ENCODE measurements at places on chromosomes 12 and 14.

GRCh38 chr12:6724409-6724797, 557 bp downstream of the COPS7A start:
- no peak for DNase-seq

- DNase-seq: no peak
Measured at GRCh38 chr12:53064613-53065436, 14.4 kb downstream of the SPRYD3 start.

- DNase-seq: no peak
Measured at GRCh38 chr12:41100572-41100971, 87.5 kb upstream of the PDZRN4 start.

- no peak for DNase-seq
Measured at GRCh38 chr12:16622338-16622737, 16.4 kb upstream of the LMO3 start.

- DNase-seq: no peak
Measured at GRCh38 chr14:71209888-71210287, 302.6 kb downstream of the PCNX1 start.

- no peak for DNase-seq
Measured at GRCh38 chr12:12070674-12071656, at the start of gene BCL2L14. TSS of gene BCL2L14 (plus strand) at chr12:12070939. CDS start at chr12:12079306, 8,367 bp downstream.

GRCh38 chr12:59121451-59121850, 201.1 kb upstream of the LRIG3 start:
- no peak for DNase-seq

- no peak for DNase-seq
Measured at GRCh38 chr12:108510836-108511235, 4.2 kb upstream of the FICD start.

GRCh38 chr12:44159216-44159615, 323.3 kb downstream of the TMEM117 start:
- no peak for DNase-seq

DNA sequence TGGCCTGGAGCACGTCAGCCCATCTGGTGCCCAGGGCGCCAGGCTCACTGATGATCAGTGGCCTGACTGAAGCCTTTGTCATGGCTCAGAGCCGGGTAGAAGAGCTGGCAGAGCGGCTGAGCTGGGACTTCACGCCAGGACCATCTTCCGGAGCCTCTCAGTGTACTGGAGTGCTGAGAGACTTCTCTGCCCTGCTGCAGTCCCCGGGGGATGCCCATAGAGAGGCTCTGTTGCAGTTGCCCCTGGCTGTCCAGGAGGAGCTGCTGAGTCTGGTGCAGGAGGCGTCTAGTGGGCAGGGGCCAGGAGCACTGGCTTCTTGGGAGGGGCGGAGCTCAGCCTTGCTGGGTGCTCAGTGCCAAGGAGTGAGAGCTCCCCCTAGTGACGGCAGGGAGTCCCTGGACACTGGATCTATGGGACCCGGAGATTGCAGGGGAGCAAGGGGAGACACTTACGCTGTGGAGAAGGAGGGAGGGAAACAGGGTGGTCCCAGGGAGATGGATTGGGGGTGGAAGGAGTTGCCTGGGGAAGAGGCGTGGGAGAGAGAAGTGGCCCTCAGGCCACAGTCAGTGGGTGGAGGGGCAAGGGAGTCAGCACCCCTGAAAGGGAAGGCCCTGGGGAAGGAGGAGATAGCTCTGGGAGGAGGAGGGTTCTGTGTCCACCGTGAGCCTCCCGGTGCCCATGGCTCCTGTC, 2.0 kb downstream of the KHNYN start:
- DNase-seq: peak; percentile 27

DNA sequence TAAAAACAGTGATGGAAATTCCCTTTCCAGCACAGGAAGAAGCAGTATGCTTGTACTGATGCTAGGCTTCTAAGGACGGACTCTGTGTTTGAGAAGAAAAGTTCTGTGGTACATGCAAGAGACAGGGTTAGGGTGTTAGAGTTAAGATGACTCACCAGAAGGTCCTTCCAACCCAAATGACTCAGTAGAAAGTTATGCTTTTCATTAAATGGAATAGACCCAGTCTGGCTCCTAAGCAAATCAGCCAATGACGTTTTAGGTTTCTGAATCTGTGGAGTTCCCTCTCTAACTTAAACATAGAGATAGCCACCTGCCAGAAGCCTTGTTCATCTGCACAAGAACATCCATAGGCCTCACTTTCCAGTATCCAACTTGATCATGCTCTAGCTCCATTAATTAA, 5.7 kb downstream of the PTHLH start:
- no peak for DNase-seq

- no peak for DNase-seq
Measured at GRCh38 chr14:33250963-33251362, 312.3 kb downstream of the NPAS3 start.

DNA sequence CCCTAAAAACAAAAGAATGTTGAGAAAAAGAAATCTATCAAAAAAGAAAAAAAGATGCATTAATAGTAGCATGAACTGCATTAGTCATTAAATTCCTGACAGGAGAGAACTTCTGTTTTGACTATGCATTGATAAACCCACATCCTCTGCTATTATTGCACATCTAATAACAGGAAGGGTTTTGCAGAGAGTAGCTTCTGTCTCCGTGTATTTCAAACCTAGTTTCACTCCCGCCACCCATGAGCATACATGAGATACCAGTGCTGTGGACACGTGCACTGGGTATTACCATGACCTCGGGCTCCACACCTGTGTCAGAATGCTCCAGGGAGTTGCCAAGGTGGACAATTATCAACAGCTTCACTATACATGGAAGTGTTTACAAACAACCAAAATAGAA, 449.1 kb upstream of the SOX5 start:
- no peak for DNase-seq
